CD4-positive, alpha-beta T cell treated with Interferon alpha-2 for 1 hour (primary cell): ENCODE measurements at places on chromosomes 16 and 17.

DNA sequence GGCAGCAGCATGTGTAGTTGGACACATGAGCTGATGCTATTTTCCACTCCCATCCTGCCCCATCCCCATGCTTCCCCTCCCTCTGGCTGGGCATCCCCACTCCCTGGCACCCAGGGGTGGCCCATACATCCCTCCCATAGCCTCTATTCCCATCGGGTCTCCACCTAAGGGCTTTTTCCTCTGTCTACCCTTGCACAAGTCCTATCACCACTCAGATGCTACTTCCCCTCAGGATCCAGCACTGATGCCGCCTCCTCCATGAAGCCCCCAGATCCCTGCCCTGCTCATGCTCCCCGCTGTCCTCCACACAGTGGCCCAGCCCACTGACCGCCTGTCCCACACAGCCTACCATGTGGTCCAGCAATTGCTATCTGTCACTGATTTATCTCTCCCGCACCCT lies 15.8 kb downstream of the TRPV1 start:
- DNase-seq = no peak

GRCh38 chr17:50149417-50150353 lies 792 bp downstream of the PPP1R9B start:
- peak; percentile 66 for DNase-seq

DNA sequence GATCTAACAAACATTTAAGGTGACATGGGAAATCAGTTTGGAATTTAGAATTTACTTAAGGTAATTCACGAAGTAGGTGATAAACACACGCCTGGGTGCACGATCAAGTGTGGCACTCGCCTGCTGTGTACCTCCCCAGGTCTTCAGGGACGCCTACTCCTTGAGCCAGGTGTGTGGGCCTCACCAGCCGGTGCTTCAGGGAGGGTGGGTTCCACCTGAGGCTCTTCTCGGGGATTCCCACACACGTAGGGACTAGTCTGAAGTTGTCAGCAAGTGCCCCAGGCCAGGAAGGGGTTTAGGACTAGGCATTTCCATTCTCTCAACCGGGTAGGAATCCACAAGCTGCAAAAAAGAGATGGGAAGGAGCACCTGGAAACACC lies 9.8 kb upstream of the NAT9 start:
- no peak for DNase-seq

GRCh38 chr17:28325211-28325610 lies 6.2 kb downstream of the TMEM97 start:
- no peak for DNase-seq

- DNase-seq = no peak
Measured at GRCh38 chr17:70857351-70857750, 688.0 kb downstream of the KCNJ2 start.

DNA sequence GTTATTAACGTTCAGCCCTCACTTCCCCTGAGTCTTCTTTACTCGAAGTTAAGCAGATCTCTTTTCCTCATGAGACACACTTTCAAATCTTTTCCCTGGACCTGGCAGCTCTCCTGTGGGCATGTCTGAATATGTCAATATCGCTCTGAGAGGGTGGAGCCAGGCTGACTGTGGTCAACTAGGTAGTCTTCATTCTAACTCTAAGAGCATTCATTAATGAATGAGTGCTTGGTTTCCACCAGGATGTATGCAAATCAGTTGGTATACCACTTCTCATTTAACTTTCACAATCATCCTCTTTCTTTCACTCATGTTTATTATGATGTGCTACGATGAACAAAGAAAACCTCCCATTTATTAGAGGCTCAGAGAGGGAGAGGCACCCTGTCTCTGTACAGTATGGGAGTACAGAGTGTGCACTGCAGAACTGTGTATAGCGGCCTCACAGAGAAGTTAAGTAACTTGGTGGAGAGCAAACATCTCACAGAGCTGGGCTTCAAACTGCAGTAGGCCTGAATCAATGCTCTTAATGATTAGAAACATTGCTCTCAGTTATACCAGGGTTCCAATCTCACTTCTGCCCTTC lies 39.9 kb downstream of the OTOA start:
- no peak for DNase-seq

GRCh38 chr16:67796099-67796718 lies 10.2 kb downstream of the RANBP10 start:
- DNase-seq = no peak

GRCh38 chr16:74556375-74556922 lies 50.5 kb downstream of the GLG1 start:
- DNase-seq = no peak

DNA sequence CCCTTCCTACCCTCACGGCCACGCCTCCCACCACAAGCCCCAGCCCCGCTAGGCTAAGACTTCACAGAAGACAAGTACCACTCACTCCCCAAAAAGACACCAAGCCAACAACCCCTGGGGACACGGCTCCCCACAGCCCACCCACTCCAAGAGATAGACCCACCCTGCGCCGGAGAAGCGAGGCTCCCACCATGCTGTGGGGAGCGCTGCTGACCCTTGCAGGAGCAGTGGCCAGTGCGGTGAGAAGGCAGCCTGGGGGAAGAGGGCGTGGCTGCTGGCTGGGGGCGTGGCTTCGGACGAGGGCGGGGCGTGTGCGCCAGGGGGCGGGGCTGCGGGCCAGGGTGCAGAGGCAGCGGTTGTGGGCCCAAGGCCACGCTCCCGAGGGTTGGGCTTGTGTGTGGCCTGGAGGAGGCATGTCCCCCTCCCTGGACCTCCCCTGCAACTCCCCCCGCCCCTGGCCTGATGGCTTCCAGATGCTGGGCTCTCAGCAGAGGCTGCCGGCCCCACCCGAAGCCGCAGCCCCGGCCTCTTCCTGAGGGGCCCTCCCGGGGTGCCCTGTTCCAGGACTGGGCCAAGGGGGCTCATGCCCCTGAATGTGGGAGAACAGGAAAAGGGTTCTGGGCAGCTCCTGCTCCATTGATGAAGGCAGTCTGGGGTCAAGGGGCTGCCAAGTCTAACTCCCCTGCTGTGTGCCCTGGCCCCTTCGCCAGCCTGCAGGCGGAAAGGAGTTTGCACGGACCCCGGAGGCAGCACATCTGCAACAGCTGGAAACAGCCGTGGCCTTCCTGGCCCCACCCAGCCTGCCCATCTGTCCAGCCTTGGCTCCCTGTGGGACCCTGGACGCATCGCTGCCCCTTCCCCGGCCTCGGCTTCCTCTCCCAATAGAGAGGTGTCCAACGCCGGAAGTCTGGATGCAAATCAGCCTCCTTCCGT lies 9.1 kb downstream of the TFAP4 start:
- DNase-seq = no peak

DNA sequence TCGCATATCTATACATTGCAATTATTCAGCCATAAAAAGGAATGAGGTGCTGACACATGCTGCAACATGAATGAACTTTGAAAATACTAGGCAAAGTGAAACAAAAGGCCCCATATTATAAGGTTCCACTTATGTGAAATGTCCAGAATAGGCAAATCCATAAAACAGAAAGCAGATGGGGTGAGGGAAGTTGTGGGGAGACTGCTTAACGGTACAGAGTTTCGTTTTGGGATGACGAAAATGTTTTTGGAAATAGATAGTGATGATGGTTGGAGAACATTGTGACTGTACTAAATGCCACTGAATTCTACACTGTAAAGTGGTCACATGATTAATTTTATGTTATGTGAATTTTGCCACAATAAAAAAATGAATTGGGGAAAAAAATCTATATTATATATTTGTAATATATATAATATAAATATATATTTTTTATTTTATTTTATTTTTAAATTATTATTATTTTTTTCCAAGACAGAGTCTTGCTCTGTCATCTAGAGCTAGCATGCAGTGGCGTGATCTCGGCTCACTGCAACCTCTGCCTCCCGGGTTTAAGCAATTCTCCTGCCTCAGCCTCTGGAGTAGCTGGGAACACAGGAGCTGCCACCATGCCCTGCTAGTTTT lies 4.2 kb upstream of the GNA13 start:
- peak; percentile 15 for DNase-seq

DNA sequence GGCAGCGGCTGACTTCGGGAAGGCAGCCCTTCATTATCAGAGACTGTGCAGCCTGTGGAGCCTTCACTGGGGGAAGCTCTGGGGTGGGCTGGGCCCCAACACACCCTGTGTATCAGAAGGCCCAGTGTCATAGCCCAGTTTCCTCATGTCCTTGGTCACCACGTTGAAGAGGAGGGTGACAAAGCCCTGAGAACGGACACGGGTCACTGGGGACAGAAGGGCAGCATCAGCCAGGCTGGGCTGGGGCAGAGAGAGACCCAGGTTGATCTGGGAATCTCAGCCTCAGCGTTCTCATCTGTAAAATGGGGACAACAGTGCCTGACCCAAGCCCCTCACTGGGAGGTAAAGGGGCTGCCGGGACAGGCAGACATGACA lies 19.3 kb downstream of the B9D1 start:
- no peak for DNase-seq

- no peak for DNase-seq
Measured at GRCh38 chr17:60358606-60359225, 33.2 kb downstream of the USP32 start.

- no peak for DNase-seq
Measured at GRCh38 chr17:77865112-77865611, 93.3 kb upstream of the TNRC6C start.
